T follicular helper cell (primary cell): ENCODE measurements at places on chromosomes 16 and 17.

GRCh38 chr17:31048780-31049179 lies 46.0 kb upstream of the NF1 start:
- no peak for DNase-seq

DNA sequence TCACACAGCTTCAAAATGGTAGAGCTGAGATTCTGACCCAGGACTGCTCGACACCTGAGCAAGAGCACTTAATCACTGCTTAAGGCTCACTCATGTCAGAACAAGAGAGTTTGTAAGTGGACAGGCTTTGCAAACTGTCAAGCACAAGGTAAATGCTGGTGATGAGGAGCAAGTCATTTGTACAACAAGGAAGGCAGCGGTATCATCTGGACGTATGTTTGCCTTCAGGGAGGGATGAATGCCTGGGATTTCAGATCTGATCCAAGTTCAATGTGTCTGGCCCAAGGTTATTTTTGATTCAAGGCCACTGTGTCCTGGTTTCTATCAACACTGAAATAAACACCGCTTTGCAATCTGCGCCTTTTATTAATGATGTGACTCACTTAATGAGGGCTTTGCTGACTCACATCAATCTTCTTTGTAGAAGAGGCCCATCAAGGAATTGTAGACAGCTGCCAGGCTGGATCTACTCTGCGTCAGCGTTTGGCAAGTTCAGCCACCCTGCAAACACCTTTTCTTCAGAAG lies 174.4 kb upstream of the HS3ST3A1 start:
- DNase-seq: no peak

- DNase-seq: no peak
Observed at GRCh38 chr16:89442990-89443726, 47.2 kb downstream of the ANKRD11 start.

DNA sequence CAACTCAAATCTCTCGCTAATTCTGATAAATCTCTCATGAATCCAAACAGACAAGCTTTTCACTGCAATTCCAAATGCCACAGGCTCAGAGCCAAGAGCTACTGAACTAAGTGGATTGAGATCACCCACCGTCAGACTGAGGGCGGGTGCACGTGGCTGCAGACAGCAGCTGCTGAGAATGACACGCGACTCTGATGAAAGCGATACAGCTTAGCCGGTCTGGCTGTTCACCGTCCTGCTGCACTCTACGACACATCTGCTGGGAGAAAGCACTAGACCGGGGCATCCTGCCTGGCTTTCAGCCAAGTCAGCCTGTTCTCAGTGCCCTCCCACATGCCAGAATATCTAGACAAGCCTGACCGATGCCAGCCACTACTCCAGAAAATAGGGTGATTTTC lies 42.6 kb downstream of the KLHDC4 start:
- DNase-seq: no peak

GRCh38 chr16:30567991-30568638 lies 3.4 kb downstream of the ZNF688 start:
- peak; percentile 37 for DNase-seq

DNA sequence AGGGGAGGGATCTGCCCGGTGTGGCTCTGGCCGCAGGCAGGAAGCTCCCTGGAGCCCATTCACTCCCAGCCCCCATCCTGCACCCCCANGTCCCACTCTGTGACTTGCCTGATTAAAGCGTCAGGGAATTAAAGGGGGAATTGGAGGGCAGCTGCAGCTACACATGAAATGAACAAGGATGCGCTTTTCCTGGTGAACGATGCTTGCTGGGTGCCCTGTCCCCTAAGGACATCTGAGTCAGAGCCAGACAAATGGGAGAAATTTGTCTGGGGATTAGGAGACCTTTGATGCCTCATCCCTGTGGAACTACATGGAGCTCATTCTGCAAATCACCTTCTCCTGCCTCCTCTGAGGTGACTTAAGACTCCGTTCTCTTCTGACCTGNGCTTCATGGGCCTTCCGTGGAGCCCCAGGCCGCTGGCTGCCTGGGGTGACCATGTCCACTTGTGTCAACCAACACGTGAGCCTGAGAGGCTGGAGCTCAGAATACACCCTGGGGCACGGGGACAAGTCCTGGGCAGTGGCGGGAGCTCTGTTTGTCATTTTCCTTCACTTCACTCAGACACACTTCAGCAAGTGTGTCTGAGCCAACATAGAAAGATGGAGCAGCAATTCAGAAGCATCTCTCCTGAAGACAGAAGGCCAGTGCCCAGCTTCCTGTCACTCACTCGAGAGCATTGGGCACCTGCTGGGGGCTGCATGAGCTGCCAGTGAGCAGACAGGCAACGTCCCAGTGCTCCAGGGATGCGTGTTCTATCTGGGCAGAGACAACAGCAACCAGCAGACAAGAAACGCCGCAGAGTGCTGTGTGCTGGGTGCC lies 54.1 kb downstream of the METRNL start:
- no peak for DNase-seq

DNA sequence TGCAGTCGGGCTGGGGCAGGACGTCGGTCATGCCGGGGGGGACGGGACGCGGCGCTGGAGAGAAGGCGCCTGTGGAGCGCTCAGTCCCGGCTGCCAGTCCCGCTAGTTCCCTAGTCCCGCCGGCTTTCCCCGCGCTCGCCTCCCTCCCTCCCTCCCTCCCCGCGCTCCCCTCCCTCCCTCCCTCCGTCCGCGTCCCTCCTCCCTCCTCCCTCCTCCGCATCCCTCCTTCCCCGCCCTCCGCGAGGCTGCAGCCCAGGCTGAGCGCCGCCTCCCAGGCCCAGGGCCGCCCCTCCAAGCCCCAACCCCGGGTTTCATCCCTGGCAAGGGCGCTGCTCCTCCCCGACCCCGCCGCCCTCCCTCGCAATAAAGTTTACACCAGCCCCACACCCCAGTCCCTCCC lies 34.8 kb downstream of the TIMM22 start:
- DNase-seq: no peak

GRCh38 chr16:79601092-79601930 lies 774 bp upstream of the MAF start:
- no peak for DNase-seq

DNA sequence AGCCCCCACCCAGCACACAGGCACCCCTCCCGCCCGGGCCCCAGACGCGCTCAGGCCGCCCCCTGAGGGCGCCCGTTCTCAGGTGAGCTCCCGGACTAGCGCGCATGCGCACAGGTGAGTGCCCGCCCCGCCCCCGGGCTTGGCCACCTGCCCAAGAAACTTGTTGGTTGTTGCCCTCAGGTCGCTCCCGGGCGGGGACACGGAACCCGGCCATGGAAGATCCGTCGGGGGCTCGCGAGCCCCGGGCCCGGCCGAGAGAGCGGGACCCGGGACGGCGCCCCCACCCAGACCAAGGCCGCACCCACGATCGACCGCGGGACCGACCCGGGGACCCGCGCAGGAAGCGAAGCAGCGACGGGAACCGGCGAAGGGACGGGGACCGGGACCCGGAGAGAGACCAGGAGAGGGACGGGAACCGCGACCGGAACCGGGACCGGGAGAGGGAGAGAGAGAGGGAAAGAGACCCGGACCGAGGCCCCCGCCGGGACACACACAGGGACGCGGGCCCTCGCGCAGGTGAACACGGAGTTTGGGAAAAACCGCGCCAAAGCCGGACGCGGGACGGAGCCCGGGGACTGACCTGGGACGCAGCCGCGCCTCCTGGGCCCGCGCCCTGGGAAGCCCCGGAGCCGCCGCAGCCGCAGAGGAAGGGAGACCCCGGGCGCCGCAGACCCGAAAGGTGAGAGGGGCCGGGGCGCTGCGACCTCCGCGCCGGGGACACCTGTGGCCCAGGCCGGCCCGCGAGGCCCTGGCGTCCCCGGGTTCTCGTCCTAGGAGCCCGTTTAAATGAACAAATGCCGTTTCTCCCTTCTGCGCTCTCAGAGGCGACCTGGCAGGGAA lies at the start of gene MARVELD3:
Gene MARVELD3 (plus strand): TSS at position 167 of the 840 bp plus-strand sequence. CDS start 46 bp downstream, at position 213.
- DNase-seq: no peak

- DNase-seq: no peak
Observed at GRCh38 chr17:59406808-59407381, 75.4 kb downstream of the YPEL2 start.

GRCh38 chr17:3594051-3594800 lies 15.0 kb downstream of the TRPV1 start:
- no peak for DNase-seq

DNA sequence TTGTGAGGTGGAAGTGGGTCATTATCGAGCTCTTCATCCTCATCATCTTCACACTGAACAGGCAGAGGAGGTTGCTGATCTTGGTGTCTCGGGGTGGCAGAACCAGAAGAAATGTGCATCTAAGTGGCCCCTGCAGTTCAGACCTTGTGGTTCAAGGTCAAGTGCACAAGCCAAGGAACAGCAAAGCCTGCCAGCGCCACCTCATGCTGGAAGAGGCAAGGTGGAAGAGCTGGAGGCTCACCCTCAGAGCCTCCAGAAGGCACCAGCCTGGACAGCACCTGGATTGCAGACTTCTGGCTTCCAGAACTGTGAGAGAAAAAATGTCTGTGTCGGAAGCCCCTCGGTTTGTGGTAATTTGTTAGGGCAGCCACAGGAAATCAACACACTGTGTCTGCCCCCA lies 32.7 kb downstream of the IFT140 start:
- DNase-seq: no peak

DNA sequence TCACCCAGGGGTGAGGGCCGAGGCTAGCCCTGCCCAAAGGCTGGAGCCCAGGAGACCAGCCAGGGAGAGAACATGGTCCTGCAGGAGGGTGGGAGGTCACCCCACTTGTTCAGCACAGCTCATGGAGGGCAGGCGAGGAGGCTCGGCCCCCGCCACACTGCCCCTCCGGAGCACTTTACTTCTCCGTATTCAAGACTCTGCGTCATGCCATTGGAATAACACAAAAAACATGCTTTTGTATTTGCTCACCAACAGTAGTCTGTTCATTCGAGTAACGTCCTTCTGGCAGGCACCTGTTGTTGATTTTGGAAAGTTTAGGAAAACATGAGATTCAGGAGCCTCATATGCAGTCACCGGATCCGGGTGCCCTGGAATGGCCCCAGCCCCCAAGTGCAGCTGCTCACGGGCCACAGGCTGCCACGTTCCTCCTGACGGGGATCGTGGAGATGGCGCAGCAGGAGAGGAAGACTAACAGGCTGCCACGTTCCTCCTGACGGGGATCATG lies 81.1 kb upstream of the DNAH17 start:
- DNase-seq: no peak

GRCh38 chr17:19357761-19358160 lies 4.8 kb downstream of the B9D1 start:
- no peak for DNase-seq

- no peak for DNase-seq
Observed at GRCh38 chr16:28540346-28540745, 1.6 kb upstream of the NUPR1 start.

GRCh38 chr17:68205251-68205807 lies 42.5 kb upstream of the AMZ2 start:
- DNase-seq: peak; percentile 90

- DNase-seq: no peak
Observed at GRCh38 chr17:10598621-10599020, 49.2 kb upstream of the MYH2 start.

- DNase-seq: no peak
Observed at GRCh38 chr17:63960430-63960829, 12.3 kb downstream of the SCN4A start.

- DNase-seq: no peak
Observed at GRCh38 chr17:61352408-61352770, 47.3 kb upstream of the TBX2 start.

DNA sequence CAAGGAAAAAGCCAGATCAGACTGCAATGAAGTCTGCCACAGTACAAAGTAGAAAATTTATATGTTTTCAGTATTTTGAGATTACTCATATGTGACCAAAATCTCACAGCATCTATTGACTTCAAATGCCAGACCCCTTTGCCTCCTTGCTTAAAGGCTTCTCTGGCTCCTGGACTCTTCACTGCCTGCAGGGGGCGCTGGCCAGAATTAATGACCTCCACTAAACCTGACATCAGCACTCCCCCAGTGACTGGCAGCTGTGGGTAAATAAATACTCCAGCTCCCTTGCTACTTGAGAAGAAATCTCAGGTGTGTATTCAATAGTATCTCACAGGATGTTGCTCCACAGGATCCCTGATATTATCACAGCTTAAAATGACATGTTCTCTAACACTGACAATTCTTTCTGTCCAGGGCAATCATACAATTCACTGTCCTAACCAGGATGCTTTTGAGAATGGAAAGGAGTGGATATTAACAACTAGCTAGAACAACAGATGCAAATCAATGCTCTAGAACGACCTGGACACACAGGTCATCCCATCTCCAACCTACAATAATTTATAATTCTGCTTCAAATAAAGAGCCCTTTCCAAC lies 4.0 kb downstream of the BECN1 start:
- DNase-seq: peak; percentile 47
